ENCODE measurements at places on chromosomes 6 and 20.
A peak's percentile ranks its signal among the peaks of the same experiment; 100 is the strongest.

DNA sequence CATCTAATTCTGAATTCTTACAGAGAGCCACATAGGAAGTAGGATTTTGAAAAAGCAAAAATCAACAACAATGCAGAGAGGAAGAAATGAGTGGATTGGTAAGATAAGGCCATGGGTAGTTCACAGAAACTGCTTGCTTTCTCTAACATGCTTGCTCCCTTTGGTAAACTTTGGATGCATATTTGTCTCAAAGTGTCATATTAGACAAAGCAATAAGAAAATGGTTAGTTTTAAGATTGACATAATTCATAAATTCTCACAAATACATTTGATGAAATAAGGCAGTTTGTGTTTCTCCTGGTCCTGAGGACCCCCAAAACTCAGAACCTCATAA lies 31.7 kb downstream of the UTRN start:
- DNase-seq: no peak

GRCh38 chr6:35036059-35036827 lies 104.9 kb downstream of the TCP11 start:
- DNase-seq: no peak

GRCh38 chr6:99613409-99613704 lies 6.7 kb downstream of the PRDM13 start:
- peak; percentile 35 for DNase-seq

DNA sequence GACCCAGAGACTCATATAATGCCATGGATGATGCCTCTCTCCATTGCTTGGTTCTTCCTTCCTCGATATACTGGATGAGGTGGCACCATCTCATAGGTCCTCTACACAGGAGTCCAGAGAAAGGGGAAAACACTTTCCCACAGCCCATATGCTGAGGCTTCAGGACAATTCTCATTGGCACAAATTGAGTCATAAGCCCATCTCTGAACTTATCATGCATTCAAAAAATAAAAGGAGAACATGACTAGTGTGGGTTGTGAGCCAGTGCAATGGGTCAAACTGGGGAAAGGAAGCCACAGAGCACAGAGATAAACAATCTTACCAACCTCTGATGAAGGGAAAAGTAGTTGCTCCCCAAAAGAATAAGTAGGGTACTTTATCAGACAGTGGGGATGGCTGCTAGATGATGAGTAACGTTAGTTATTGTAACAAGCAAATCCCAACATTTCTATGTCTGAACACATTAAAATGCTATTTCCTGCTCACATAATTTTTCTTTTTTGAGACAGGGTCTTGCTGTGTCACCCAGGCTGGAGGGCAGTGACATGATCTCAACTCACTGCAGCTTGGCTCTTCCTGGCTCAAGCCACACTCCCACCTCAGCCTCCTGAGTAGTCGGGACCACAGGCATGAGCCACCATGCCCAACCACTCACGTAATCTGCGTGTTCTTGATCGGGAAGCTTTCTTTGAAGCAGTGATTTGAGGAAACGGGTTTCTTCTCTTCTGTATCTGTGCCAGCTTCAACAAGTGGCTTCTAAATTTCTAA lies 27.0 kb downstream of the SOD2 start:
- no peak for DNase-seq

GRCh38 chr6:123448306-123448884 lies 188.4 kb downstream of the TRDN start:
- no peak for DNase-seq

DNA sequence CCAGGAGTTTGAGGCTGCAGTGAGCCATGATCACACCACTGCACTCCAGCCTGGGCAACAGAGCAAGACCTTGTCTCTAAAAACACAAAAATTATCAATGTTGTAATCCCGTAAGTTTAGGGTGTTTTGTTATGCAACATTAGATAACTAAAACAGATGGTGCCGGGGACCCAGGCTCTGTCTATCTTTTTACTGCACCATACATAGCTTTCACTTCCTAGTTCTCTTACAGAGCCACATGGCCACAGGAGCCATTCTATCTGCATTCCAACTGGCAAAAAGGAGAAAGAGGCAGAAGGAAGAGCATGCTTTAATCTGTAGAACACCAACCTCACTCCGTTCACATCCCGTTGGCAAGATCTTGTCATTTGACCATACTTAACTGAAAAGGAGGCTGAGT lies 5.4 kb upstream of the TCF15 start:
- no peak for DNase-seq

DNA sequence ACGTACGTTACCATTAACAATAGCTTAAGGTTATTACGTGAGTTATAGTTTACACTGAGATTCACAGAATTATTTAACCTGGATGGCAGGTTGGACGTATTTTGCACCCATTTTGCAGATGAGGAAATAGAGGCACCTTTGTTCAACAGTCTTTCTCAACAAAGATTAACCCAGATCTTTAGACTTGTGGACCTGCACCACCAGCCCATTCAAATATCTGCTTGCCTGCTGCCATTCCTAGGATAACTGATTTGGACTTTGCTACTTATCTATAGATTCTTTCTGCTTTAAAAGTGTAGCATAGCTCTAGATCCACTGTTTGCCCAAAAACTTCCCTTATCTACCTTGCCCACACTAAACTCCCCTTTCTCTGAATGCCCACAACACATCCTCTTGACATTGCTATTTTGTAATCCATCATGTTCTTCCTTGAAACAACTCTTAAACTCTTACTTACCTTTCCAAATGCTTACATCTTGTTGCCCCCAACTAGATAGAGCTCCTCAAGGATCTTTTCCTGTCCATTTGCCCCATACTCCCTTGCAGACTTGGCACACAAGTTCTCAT lies 56.4 kb upstream of the TNFAIP3 start:
- DNase-seq: no peak

DNA sequence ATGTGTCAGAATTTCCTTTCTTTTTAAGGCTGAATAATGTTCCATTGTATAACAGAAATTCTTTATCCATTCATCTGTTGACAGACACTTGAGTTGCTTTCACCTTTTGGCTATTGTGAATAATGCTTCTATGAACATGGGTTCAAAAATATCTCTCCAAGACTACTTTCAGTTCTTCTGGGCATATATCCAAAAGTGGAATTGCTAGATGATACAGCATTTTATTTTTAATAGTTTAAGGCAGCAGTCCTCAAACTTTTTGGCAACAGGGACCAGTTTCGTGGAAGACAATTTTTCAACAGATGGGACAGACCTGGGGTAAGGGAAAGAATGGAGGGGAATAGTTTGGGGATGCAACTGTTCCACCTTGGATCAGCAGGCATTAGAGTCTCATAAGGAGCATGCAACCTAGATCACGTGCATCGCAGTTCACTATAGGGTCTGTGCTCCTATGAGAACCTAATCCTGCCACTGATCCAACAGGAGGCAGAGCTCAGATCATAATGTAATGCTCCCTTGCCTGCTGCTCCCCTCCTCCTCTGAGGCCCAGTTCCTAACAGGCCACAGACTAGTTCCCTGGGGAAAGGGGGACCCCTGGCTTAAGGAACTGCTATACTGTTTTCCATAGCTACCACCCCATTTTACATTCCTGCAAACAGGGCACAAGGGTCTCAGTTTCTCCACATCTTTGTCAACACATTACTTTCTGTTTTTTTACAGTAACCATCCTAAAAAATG lies 239.9 kb upstream of the RNF217 start:
- DNase-seq: no peak

- peak; percentile 95 for DNase-seq
Measured at GRCh38 chr6:21777846-21778245, 184.3 kb downstream of the SOX4 start.

- no peak for DNase-seq
Measured at GRCh38 chr6:169112483-169113320, 140.9 kb downstream of the THBS2 start.

- no peak for DNase-seq
Measured at GRCh38 chr6:37399131-37399530, 33.9 kb upstream of the CMTR1 start.

DNA sequence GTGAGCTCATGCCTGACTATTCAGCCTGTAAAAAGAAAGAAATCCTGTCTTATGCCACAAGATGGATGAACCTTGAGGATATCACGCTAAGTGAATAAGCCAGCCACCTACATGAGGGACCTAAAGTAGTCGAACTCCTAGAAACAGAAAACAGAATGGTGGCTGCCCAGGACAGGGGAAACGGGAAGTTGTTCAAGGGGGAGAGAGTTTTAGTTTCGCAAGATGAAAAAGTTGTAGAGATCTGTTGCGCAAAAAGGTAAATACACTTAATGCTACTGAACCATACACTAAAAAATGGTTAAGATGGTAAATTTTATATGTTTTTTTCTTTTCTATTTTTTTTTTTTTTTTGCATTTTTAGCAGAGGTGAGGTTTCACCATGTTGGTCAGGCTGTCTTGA lies 74.1 kb upstream of the RALY start:
- no peak for DNase-seq

DNA sequence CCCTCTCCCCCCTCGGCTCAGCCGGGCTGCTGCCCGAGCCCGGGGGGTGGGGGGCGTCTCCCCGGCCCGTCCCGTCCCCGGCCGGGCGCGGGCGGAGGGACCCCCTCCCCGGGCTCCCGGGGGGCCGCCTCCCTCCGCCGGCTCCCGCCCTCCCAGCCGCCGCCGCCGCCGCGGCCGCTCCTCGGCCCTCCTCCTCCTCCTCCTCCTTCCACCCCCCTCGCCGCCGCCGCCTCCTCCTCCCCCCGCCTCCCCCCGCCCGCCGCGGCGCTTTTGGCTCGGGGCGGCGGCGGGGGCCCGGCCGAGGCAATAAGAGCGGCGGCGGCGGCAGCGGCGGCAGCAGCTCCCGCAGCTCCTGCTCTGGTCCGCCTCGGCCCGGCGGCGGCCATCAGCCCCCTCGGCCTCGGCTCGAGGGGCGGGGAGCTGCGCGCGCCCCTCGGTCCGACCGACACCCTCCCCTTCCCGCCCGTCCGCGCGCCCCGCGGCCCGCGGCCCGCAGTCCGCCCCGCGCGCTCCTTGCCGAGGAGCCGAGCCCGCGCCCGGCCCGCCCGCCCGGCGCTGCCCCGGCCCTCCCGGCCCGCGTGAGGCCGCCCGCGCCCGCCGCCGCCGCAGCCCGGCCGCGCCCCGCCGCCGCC lies 38.7 kb downstream of the GNAS start:
- DNase-seq: no peak

- DNase-seq: no peak
Measured at GRCh38 chr20:6007094-6007528, 46.7 kb downstream of the LRRN4 start.

GRCh38 chr20:52303281-52303950 lies 111.8 kb upstream of the ZFP64 start:
- no peak for DNase-seq

DNA sequence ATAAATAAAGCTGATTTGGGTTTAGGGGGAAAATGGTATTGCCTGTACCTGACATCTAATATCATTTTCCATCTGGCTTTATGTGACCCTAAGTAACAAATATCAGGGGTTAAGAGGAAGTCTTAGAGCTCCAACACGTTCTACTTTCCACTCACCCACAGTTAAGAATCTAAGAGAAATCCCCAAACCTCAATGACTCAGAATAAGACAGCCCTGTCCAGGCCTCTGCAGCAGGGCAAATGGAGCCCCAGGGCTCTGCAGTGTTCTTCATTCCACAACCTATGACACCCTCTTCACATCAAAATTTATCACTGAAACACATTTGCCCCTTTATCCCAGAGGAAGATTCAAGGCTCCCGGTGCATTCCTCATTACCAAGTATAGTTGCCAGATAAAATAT lies 20.3 kb upstream of the TENT5A start:
- DNase-seq: no peak

DNA sequence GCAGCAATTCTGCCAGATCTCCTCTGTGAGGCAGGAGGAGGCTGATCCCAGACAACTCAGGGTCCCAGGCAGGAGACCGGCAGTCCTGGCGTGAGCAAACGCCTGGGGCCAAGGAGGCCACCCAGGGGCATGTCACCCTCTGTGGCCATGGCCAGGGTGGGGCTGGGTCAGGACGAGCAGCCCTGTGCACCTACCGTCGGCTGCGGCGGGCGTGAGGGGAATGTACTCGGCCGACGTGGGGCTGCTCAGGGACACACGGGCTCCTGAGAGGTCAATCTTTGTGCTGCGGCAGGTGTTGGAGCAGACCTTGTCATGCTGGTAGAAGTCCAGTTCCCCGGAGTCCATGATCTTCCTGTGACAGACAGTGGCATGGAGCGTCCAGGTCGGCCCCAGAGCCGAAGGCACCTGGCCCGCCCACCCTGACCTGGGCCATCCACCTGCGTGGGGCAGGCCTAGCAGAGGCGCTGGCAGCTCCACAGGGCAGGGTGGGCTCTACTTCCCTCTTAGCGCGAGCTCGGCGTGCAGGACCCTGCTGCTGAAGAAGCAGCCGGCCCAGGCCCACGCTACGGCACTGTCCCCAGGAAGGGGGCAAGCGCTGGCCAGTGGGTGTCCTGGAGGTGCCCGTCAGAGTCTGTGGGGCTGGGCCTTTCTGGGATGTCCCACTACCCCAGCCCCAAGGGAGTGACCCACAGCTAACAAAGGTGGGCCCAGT lies 21.5 kb upstream of the HELZ2 start:
- no peak for DNase-seq

DNA sequence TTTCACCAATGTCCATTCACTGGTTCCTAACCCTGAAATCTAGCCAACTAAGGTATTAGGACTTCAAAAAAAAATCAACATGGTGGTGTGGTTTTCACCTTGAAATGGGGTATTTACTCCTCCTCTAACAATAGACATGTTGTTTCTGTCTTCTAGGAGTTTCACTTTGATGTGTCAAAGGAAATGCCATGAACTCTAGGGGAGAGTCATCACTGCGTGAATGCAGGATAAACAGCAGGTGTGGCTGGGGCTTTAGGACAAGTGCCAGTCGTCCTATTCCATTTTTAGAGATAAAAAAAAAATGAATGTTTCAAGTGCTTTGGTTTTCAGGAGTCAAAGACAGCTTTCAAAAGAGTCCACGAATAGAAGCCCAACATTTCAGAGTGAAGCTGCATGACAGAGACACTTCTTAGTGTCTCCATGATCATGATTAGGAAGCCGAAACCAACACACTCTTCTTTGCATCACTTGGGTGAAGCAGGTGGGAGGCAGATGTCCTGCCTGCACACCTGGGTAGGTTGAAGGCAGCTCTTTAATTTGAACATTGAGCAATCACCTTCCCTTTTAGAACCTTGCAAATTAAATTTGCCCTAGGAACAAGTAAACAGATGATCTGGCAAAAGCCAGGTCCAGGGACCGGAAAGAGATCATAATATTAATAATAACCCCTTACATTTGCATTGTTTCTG lies 328.5 kb upstream of the PRDM1 start:
- DNase-seq: no peak

DNA sequence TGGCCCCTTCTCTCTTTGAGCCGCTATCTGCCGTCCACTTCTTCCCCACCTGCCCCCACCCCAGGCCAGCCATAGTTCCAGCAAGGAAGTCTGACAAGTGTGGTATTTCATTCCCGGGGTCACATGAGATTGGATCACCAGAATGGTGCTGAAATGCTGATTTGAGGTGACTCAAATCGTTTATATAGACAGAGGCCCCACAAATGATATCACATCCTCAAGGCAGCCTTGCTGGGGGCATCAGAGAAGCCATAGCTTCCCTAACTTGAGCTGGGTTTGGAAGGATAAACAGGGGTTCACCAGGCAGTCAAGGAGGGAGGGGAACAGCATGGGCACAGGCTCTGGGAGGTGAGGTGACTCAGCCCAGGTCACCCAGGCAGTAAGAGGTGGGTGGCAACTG lies 9.9 kb downstream of the SDCBP2 start:
- DNase-seq: no peak

GRCh38 chr6:160160929-160161646 lies 39.5 kb downstream of the SLC22A1 start:
- DNase-seq: no peak
